AG09319 (cell line): ENCODE measurements at places on chromosomes 3 and 15.

DNA sequence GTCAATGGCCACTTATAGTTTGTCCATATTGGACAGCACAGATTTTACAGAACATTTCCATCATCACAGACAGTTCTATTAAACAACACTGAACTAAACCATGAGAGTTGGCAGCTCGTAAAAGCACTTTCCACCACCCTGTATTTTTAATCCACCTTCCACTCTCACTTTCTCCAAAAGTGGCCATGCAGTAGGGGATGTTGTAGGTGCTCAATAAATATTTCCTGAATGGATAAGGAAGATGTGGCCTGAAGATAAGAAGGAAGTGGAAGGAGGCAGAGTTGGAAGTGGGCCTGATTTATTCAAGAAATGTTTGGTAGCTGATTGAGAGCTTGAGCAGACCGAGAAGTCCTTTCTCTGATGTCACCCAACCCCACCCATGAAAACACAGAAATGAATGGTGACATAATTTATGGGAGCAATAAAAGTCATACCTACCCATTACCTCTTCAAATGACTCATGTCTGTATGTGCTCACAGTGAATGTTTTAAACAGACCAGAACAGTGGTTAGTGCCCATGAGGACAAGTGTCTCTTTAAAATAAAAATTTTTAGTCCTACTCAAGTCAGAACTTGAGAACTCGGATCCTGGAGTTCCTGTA is 39.6 kb upstream of the CTNNB1 start:
- no peak for DNase-seq

GRCh38 chr15:45744236-45744589 is 109.4 kb downstream of the SQOR start:
- no peak for DNase-seq

GRCh38 chr3:36900474-36901443 is 44.1 kb downstream of the TRANK1 start:
- DNase-seq = no peak

DNA sequence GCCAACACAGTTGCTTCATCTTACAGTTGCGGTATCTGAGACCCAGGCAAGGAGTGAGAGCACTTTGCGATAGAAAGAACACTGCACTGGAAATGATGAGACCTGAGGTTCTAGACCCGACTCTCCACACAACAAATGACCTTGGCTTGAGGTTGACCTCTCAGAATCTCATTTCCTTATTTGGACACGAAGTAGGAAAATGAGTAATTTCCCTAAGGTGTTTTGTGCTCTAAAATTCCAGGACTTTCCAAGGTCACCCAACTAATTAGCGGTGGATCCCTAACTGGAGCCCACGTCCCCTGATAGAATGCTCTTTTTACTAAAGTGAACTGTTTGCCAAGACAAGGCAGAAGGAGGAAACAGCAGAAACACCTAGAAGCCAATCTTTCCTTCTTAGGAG is 26.7 kb upstream of the FBN1 start:
- no peak for DNase-seq
